ENCODE measurements at places on chromosomes 4 and X. TPM values are rescaled to one million over a fixed set of nuclear protein-coding genes. Genes with fewer than 3 reads are reported as not detected.
A peak's percentile ranks its signal among the peaks of the same experiment; 100 is the strongest.

HTATSF1 gene
- 35.0 TPM for total RNA-seq

TLR3 gene
- total RNA-seq = 3.2 TPM

FAM184B gene
- total RNA-seq = not detected

MAGEA4 gene
- total RNA-seq = not detected

SPIN2B gene
- total RNA-seq = 8.3 TPM

- no peak for DNase-seq
These were observed 97.0 kb upstream of the LNX1 start for GRCh38 chr4:53688186-53688790.

GRCh38 chr4:20311856-20312255 is 60.2 kb downstream of the SLIT2 start:
- DNase-seq = no peak

- no peak for DNase-seq
These were observed 80.9 kb downstream of the C4orf33 start for GRCh38 chr4:129176864-129177263.

DNA sequence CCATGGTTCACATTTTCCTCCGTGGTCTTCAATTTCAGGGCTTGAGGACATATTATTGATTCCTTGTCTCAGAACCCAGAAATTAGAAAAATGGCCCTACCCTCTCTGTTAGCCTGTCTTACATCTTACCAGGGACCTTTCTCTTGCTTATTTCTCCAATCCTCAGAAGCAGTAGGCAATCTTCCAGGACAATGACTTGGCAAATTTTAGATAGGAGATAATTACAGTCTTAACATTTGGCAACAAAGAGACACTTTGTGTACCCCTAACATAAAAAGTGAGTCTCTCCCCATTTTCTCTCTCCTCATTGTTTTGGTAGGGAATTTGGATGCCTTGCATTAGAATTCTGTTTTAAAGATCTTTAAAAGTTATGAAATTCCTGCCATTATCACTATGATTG is 778.1 kb upstream of the SLIT2 start:
- no peak for DNase-seq

GRCh38 chrX:118975831-118976598 is 1.6 kb downstream of the LONRF3 start:
- peak; percentile 82 for DNase-seq

DNA sequence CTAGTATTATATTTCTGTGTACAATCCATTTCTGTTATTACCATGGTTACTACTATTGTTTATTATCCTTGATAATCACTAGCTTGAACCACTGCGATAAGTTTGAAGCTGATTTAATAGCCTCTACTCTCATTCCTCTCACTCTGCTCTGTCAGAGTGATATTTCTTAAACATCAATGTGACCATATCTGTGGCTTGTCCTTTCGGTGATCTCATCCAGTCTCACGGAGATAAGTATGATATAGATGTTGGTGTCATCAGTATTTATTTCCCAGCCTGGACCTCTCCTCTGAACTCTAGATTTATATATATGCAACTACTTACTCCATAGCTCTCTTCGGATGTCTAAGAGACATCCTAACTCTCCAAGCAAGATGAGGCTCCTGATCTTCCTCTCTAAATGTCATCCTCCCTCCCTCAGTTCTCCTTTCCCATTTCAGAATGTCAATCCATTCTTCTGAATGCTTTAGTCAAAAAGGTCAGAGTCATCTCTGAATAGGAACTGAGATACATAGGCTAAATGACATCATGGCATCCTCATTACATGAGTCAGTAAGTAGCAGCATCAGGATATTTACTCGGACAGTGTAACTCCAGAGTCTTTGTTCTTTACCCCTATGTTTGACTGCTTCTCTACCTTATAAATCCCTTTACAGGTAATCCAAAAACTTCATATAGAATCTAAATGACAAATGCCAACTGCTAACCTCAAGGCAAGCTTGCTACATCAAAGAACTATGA is 129.5 kb downstream of the PACRGL start:
- DNase-seq = no peak

Data from hematopoietic multipotent progenitor cell (in vitro differentiated cells).